ENCODE measurements at places on chromosomes 12 and 14.

GRCh38 chr14:87264796-87265195 lies 728.2 kb downstream of the GALC start:
- no peak for DNase-seq

GRCh38 chr12:124857921-124858461 lies 5.7 kb downstream of the SCARB1 start:
- DNase-seq = no peak

DNA sequence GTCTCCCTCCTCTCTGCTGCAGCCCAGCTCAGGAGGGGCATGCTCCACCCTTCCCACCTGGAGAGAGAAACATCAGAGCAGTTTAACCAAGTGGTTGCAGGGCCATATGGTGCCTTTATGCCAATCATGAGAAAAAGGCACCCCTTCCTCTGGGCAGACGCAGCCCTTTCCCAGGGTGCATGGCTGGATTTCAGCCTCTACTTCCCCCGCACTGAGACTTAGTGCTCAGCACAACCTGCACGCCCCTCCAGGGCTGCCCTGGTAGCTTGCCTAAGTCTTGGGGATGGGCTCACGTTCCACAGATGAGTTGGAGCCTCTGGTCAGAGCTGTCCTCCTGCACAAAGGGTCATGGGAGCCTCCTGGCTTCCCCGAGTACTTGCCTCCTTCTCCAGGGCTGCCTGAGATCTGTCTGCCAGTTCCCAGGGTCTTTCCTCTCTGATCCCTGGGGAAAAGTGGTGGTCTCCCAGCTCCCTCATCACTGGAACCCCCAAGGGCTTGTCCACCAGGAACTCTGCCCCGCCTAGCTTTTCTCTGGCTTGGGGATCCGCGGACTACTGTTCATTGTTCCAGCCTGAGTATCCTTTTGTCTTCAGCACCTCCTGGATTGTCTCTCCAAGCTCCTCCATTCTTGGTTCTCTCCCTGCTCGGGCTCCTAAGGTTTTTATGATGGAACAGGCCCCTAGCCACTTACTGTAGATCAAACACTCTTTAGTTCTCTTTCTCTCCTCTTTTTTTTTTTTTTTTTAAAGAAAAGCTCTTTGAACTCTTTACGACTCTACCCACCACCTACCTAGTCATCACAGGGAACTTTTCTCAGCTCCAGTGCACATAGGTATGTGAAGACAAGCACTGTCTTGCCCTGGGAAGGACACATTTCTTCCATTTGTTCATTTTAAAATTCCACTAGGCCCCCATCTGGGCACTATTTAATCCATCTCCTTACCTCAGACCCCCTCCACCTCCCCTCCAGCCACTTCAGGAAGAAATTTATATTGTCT lies 6.1 kb upstream of the KRT74 start:
- DNase-seq = no peak

DNA sequence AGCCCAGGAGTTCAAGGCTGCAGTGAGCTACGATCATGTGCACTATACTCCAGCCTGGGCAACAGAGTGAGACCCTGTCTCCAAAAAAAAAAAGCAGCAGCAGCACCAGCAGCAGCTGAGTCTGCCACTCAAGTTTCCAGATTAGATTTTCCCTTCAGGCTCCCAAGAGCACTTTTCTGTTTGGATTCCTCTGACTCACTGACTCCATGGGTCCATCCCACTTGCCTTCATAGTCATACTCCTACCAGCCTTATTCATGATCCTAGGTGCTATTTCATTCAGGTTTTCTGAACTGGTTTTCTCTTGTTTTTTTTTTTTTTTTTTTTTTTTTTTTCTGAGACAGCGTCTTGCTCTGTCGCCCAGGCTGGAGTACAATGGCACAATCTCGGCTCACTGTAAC lies 6.8 kb upstream of the TWF1 start:
- no peak for DNase-seq
